Tibial nerve (tissue), 4 donors: ENCODE measurements at places on chromosomes 3 and 15. TPM values are rescaled to one million over a fixed set of nuclear protein-coding genes. Genes with fewer than 3 reads are reported as not detected.

The AADAC gene
- total RNA-seq, result not detected

The CLRN1 gene
- total RNA-seq, result not detected

The SPSB4 gene
- total RNA-seq, result 0.63 TPM

The KIF9 gene
- total RNA-seq, result 0.59 TPM

The ADAMTSL3 gene
- total RNA-seq, result 19.7 TPM

The LARP6 gene
- 29.9 TPM for total RNA-seq

The UCN2 gene
- total RNA-seq, result not detected

The MESP2 gene
- total RNA-seq, result 1.5 TPM

The TRAT1 gene
- total RNA-seq, result 0.39 TPM

- DNase-seq, result no peak
Observed at GRCh38 chr3:129594409-129594808, 12.1 kb downstream of the PLXND1 start.

GRCh38 chr15:57122080-57122840 lies 203.8 kb downstream of the TCF12 start:
- no peak for DNase-seq

- no peak for DNase-seq
Observed at GRCh38 chr3:177338697-177339219, 141.5 kb upstream of the TBL1XR1 start.

DNA sequence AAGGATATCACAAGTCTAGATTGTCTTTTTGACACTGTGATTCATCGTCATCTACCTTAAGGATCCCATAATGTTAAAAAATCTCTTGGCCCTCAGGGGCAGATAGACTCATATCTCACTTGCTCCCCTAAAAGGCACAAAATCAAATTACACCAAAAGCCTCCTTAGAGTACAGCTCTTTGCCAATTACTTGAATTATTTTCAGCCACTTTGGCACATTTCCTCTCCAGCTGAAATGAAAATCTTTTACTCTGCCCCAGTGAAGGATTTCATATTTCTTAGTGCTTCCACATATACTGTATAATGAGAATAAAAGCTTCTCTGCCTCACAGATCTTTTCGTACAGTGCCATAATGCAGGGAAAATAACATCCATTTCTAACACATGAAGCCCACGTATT lies 190.7 kb upstream of the GBE1 start:
- DNase-seq, result no peak

GRCh38 chr15:76209942-76210341 lies 101.3 kb downstream of the ETFA start:
- no peak for DNase-seq

DNA sequence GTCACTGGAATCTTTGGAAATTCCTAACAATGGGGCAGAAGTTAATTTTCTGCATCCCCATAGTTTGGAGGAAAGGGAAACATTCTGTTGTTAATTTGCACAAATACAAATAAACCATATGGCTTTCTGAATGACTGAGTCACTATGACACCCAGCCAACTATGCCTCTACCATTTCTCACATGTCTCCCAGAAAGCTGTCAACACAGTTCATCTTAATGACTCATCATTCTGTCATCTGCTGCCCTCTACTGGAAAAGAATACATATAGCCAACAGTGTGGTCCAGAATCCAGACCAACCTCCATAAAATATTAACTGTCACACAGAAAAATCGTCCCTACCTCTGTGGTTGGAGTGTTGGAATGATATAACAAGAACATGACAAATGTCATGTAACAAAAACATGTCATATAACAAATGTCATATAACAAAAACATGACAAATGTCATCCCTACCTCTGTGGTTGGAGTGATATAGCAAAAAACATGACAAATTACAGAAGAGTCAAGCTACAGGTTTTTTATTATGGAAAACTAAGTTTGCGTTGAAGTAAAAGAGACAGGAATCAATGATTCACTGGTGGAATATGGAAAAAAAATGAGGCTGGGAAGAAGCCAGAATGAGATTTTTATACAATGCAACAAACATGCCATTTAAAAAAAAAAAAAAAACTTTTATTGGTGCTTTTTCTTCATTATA lies 47.7 kb upstream of the GYG1 start:
- DNase-seq, result peak; percentile 32

DNA sequence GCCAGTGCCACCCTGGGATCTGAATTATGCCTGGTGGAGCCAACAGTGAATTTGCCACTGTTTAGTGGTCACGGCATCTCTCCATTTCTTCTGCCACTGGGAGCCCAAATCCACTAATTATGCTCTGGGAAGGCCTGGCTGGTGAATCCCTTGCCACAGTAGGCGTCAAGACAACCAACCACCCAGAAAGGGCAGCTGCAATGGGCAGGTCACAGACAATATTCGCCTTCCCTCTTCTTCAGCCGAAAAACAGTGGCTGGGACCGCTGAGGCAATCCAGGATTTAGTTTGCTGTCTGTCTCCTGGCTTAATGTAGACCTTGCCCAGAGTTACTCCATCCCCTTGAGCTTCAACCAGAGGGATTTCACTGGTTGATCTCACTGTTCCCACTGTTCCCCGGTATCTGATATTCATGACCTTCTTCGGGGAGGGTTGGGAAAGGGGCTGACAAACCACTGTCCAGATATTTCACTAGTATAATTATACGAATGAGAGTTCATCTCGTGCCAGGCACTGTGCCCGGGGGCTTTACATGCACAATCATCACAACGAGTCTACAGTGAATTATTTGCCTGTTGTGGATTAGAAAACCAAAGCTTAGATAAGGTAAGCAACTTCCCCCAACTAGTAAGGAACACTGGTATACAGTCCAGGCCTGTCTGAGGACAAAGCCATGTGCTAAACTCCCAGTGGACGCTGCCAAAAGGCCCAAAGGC lies 49.9 kb upstream of the RAB6B start:
- DNase-seq, result no peak

DNA sequence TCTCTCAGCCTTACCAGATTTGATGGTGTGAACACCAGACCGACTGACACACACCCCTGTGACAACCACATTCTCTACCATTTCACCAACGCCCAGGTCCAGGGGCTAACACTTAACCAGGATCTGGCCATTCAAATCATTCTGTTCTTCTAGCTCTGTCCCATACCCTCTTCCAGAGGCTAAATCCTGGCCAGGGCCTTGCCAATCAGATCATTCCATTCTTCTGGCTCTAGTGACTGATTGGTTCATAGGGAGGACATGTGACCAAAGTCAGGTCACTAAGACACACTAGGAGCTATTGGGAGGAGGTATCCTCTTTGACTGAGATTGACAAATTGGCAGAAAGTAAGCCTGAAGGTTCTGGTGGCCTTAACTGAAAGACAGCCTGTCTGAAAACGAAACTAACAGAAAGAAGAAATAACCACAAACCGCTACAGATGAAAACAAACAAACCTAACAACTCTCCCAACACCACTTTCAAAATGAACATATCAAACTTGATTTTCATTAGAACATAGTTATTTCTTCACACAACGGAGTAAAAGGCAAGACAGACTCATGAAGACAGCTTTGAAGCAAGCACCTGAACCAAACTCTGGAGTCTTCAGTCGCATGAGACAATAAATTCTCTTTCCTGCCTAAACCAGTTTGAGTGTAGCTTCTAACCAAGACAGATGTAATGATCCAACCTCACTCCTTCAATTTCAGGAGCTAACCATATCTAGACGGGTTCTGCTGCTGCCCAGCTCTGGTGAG lies 68.5 kb downstream of the TRANK1 start:
- DNase-seq, result no peak

DNA sequence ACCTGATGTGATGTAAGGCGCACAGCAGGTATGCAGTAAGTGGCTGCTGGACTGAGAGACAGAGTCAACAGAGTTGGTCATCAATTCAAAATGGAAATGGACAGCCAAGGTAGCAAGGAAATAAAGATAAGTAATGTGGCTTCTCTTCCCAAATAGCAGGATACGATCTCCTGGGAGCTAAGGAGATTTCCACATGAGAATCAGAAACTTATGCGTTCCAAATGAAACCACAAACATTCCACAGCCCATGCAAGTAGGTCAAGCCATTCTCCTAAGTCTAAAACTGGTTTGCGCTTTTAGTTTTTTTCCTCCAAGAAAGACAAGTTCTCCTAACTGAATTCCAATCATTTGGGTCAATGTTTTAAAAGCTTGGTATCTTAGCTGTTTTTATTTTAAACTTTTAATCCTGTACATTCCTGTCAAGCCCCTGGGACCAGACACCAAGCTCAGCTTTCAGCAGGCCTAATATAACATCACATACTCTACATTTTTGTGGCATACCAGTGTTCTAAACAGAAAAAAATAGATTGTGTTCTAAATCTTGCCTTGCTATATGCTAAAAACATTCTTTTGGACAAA lies 73.7 kb upstream of the TSPAN3 start:
- DNase-seq, result no peak

DNA sequence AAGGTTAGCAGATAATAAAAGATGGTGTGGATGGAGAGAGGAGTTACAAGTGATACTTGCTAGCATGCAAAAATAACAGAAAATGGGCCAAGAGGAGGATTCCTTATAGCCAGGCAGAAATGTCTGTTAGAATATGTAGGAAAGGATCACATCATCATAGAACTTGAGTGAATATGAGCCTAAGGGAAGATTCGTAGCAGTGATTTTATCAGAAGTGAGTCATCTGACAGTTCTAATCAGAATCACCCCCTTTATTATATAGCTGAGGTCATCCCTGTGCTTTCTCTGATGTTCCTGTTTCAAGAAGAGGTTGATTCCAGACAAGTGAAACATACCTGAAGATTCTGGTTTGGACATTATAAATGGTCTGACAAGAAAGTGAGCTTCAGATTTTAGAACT lies 22.9 kb downstream of the EXOG start:
- DNase-seq, result no peak

- no peak for DNase-seq
Observed at GRCh38 chr15:65385870-65386258, 8.1 kb upstream of the IGDCC3 start.

GRCh38 chr3:112897791-112898190 lies 51.1 kb upstream of the CD200R1L start:
- DNase-seq, result no peak

GRCh38 chr3:70899816-70900215 lies 587.4 kb upstream of the MDFIC2 start:
- no peak for DNase-seq

- no peak for DNase-seq
Observed at GRCh38 chr15:91331581-91331980, 231.5 kb downstream of the SV2B start.

DNA sequence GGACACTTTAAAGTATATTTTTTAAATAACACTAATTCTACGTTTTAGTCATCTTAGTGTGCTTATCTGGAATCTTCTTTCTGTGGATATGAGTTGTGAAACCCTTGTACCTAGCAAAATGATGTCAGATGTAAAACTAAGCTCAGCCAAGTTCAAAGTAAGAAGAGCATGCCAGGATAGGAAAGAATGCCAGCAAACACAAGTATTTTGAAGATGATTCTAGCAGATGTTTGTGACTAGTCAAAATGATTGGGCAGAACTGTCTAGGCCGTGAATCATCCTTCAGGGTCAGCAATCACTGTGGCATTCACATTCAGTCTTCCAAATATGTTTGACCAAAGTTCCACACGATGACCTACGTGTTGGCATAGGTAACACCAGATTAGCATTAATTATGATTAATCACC lies 5.4 kb upstream of the PLOD2 start:
- peak; percentile 73 for DNase-seq

- DNase-seq, result no peak
Observed at GRCh38 chr3:4583416-4583815, 90.3 kb downstream of the ITPR1 start.

DNA sequence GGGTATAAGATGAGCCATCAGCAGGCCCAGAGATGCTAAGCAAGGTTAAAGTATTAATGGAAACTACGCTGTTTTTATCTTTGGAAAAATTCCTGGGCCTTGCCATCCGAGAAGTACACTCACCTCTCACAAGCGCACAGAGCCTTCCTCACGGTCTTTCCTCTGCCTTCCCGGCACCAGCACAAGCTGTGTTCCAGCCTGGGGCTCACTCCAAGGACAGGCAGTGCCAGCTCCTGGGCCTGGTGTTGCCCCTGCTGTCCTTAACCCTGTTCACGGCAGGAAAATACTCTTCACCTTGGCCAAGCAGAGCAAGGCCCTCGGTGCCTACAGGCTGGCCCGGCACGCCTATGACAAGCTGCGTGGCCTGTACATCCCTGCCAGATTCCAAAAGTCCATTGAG lies 14.3 kb upstream of the RHO start:
- no peak for DNase-seq

DNA sequence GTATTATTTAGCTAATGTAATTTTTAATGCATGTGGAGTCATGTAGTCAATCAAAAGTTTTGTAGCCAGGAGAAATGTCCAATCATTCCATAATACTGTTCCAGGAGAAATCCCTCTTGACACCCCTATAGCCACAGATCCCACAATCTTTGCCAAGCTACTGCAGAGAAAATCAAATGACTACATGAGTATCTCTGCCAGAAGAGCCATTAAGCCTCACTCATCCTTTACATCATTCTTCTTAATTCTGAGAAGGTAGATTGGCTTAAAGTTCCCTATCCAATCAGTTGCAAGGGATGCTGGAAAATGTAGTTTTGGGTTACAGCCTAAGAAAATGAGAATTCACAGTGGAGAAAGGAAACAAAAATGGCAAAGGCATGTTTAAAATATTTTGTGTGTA lies 502.1 kb downstream of the ZBBX start:
- DNase-seq, result no peak

GRCh38 chr15:101138913-101139880 lies 112.7 kb downstream of the CHSY1 start:
- DNase-seq, result no peak

DNA sequence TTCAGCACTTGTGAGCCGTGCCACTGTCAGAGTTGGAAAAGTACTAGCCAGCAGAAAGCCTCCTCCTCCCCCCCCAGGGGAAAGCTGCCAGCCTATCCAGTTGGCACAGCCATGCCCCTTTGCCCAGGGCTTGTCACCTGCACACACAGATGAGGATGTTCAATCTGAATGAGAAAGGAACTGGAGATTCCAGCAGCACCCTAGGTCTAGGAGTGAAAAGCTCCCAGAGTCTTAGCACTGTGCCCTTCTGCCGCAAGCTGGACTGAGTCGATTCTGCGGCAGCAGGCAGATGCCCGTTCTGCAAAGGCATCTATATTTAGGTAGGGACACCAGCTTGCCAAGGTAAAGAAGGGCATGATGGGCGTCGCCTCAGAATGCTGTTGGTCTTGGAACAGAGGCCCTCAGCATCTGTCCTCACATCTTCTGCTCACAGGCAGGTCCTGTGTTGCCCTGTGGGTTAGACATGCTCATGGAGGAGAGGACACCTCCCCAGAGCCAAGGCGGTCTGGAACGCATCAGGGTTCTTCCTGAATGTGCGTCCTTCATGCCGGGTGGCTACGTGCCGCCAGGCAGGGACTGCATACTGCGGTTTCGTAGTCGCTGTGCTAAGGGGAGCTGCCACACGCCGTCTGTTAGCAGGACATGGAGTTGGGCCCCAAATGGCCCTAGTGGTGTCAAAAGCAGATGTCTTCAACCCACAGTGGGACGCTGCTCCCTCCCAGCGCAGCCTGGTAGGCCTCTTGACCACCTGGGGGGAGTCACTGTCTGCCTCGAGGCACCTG lies 109.5 kb downstream of the VGLL4 start:
- DNase-seq, result no peak

DNA sequence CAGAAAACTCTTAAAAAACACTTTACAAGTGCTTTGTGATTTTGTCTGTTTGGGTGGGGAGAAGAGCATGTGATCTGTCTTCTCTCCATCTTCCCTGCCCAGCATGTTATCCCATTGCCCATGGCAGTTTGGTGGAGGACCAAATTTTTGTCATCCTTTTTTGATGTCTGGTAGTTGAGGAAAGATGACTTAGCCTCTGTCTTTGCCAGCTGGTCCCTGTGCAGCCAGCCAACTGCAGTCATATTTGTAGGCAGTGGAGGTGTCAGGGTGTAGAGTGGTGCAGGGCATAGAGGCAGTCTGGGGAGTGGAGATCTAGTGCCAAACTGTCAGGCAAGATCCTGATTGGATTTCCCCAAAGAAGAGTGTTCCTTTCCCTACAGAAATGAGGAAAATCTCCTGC lies 40.7 kb downstream of the GASK1A start:
- DNase-seq, result no peak
